Activated T-helper 1 cell treated with anti-CD3 and anti-CD28 coated beads, Interleukin-2, amount 50 U/mL, for 16 hours (primary cell): ENCODE measurements at places on chromosomes 7 and 10.

- DNase-seq = no peak
Measured at GRCh38 chr10:79070606-79071395, 2.0 kb downstream of the ZMIZ1 start.

GRCh38 chr7:116101704-116102103 lies 71.1 kb upstream of the TFEC start:
- DNase-seq = no peak

DNA sequence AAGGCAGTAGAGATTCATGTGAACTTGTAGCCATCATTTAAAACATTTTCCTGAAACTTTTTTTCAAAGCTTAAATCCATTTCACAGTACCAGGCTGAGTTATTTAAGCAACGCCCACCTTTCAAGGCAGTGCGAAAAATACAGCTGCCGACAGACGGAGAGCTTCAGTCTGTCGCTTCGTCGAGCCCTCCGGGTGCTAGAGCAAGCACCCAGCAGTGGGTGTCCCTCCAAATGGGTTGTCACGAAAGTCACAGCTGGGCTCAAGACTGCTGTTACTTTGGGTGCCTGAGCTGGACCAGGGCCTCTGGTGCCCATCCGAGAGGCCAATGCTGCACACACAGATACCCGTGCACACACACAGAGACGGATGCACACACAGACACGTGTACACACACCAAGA lies 135.6 kb downstream of the TCERG1L start:
- no peak for DNase-seq

GRCh38 chr10:97991871-97992270 lies 38.5 kb downstream of the CRTAC1 start:
- no peak for DNase-seq

GRCh38 chr7:5677538-5678294 lies 103.7 kb downstream of the RNF216 start:
- no peak for DNase-seq

- no peak for DNase-seq
Measured at GRCh38 chr7:151900986-151901621, 24.2 kb upstream of the PRKAG2 start.

DNA sequence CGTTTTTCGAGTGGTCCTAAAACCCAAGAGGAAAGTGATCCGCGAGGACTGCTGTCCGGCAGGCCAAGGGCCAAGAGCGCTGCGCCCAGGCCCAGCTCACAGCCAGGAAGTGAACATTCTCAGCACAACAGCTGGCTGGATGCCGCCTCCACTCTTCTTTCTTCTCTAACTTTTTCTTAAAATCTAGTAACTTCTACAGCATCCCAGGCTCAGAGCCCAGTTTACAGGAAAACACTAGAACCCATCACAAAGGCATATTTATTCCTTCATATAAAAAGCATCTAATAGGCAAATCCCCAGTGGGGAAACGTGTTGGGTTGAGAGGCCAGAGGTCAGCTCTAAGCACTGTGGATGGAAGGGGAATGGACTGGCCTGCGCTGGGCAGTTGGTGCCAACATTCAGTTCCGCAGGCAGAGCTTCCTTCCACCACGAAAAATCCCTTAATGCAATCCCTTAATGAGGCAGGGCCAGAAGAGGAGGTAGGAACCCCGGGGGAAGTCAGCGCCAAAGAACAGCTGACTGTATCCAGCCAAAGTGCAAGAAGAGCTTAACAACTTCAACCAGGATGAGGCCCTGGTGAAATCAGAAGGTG lies 74.8 kb downstream of the ZRANB1 start:
- no peak for DNase-seq

GRCh38 chr10:35638101-35638500 lies 4.0 kb downstream of the FZD8 start:
- DNase-seq = no peak

DNA sequence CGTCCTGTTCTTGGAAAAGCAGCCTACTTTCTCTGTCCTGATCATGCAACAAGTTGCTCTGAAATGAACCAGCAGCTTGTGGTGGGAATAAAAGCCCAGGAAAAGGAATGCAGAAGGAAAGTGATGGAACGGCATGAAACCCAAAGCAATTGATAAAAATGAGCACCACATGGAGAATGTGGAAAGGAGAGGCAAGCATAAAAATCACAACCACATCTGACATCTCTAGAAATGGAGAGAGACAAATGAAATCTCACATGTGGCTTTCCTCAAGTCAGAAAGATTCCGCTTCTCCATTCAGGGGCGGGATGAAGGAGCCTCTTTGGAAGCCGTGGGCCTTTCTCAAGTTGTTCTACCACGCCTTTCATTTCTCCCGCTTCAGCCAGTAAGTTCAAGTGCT lies 631.7 kb upstream of the GALNT17 start:
- no peak for DNase-seq

DNA sequence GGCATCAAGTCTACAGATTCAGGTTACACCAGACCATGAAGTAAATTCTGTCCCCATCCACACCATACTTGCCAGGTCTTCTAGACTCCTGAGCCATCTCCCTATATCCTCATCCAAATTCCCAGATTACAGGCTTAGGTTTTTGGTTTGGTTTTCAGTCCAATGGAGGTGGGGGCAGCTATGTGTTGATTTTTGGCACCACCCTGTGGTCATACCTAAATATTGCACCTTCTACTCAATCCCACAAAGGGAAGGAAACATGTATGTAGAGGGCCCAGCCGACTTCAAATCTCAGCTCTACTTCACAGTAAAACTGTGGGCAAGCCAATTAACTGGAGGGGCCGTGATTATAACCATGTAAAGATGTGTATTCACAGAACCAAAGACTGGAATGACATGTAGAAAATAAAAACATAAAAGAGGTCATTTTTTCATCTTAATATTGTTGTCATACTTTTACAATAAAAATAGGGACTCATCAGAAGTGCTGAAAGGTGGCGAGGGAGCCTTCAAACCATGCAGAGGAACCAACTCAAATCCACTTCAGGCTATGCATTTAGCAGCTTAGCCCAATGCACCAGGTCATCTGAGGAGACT lies 19.8 kb downstream of the ERCC6 start:
- DNase-seq = no peak

GRCh38 chr10:7000061-7000460 lies 410.8 kb downstream of the SFMBT2 start:
- DNase-seq = no peak

DNA sequence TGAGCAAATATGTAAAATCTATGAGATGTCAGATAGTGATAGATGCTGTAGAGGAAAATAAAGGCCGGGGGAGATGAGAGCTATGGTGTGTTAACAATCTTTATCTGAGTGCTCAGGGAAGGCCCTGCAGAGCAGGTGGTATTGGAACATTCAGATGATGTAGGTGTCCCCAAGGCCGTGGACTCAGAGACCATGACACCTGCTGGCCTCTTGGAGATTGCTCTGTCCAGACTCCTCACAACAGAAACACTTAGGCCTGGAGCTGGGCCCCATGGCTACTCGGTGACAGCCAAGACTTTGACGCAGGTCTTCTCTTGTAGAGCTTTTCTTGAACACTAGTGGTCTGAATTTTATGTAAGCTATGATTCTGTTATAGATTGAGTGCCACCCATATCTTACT lies 13.3 kb downstream of the AKR1E2 start:
- DNase-seq = no peak

GRCh38 chr7:132779164-132779563 lies 202.9 kb upstream of the PLXNA4 start:
- DNase-seq = no peak

GRCh38 chr10:51241461-51241860 lies 167.2 kb downstream of the PRKG1 start:
- no peak for DNase-seq

DNA sequence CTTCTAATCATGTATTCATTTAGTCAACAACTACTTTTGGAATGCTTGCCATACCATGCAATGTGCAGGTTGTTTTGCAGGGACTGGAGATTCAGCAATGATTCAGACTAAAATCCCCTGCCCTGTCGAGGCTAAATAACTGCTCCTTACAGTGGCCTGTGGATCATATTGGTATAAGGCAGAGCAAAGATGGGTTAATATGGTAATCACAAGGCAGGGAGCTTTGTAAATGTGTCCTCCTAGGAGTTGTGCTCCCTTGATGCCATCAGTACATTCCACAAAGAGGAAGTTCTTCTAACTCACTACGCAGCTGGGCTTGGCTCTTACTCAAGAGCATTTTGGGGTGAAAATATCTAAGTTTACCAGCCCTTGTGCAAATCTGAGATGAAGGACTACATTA lies 614 bp upstream of the IFIT2 start:
- no peak for DNase-seq

- no peak for DNase-seq
Measured at GRCh38 chr10:17668435-17669184, 24.7 kb downstream of the STAM start.

GRCh38 chr7:143280566-143280965 lies 4.2 kb upstream of the TMEM139 start:
- DNase-seq = no peak

GRCh38 chr10:90589825-90590224 lies 268.0 kb downstream of the HTR7 start:
- DNase-seq = no peak

GRCh38 chr10:47256751-47257336 lies 43.2 kb upstream of the GDF10 start:
- DNase-seq = no peak

DNA sequence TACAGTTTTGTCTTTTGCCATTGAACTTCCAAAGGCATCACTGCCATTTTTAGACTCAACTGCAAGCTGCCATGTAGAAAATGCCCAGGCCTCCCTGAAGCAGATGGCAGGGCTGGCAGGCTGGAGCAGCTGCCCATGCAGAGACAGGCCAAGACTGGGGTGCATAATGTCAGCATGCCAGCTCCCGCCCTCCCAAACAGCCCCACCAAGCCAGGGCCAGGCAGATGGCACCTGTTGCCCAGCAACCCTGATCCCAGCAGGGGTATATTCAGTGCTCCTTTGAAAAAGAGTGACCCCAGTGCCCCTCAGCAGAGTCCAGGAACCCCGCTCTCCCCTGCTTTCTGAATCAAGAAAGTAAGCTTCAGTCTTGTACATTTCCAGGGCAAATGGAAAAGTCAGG lies 32.6 kb downstream of the VSTM4 start:
- no peak for DNase-seq

DNA sequence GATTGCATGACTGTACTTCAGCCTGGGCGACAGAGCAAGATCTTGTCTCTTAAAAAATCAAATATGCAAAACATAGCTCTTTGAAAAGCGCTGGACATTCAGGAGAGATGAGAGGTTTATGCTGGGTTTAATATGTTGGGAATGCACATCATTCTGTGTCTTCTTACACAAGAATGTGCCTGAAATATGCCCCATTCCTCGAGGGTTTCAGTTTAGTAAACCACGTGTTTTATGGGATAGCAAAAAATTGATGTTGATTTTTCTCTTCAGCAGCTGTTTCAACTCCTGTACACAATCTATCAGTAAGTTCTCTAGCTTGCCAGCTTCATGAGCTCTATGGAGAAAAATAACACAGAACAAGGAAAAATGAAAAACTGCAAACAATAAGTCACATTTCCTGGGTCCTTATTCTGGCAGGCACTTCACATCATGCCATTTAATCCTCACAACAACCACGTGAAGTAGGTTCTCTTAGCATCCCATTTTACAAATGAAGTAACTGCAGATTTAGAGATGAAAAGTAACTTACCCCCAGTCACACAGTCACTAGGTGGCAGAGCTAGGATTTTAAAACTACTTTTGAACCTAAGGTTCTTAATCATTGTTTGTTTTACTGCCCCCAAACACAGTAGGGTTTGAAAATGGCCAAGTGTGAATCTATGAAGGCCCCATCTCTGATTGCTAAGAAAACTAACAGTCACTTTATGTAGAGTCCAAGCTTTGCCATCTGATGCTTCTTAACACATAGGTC lies 423.6 kb downstream of the PHTF2 start:
- DNase-seq = no peak

- no peak for DNase-seq
Measured at GRCh38 chr7:40758590-40758989, 623.8 kb downstream of the SUGCT start.

GRCh38 chr7:19725770-19726169 lies 16.9 kb upstream of the POLR1F start:
- no peak for DNase-seq

DNA sequence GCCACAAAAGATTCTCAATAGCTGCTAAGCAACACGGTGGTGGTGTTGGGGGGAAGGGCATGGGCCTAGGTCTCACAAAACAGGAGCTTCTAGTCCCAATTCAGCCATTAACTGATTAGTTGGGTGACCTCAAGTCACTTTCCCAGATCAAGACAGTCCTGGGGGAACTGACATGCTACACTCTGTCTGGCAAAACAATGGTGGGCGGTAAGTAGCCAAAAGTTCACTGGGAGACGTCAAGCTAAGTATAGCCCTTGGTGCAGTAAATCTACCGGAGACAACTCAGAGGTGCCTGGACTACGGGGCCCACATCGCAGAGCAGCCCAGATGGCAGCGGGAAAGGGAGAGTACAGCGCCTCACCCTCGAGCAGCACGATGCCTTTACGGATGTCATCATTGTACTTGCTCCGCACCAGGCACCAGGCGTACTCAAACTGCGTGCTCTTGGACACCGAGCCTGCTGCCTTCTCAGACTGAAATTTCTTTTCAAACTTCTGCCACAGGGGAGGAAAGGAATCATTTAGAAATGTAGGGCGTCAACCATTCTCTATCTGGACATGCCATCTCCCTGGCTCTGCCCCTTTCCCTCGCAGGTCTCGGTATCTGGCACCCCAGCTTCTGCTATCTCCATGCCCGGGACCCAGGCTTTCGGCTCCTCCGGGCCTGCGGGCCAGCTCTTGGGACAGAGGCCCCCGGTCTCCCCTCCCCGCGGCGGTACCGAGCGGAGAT lies 1.1 kb downstream of the FIS1 start:
- DNase-seq = no peak

DNA sequence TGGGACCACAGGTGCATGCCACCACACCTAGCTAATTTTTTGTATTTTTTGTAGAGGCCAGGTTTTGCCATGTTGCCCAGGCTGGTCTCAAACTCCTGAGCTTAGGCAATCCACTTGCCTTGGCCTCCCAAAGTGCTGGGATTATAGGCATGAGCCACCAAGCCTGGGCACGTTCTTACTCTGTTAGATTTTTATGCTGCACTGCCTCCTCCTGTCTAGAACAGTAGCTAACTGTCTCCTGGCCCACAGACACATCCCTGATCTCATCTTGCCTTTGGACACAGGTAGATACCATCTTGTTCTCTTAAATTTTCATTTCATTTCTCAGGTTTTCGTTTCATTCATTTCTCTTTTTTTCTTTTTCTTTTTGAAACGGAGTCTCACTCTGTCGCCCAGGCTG lies 41.1 kb downstream of the BLVRA start:
- DNase-seq = no peak

- no peak for DNase-seq
Measured at GRCh38 chr7:20246236-20246635, 29.1 kb upstream of the MACC1 start.

DNA sequence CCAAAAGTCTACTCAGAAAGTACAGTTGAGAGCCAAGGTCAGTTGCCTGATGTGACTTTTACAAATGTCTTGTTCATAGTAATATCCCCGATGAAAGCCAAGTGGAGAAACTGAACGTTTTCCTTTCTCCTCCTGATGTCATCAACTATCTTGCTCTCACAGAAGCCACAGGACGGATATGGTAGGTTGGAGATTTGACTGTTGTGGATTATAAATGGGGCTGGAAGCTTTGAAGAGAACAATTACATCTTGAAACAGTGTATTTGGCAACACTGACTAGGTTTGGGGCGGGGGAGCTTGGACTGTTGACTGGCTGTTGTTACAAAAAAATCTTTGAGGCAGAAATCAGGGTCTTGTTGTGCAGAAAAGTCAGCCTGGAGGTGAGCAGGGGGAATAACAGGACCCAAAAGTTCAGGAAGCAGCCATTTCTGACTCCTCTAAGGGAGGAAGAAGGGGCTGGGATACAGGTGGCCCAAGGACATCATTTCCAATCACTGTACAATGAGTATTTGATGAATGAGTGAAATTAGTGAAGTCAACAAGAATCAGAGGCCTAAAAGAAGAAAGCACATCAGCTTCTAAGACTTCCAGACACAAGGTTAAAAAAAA lies 24.3 kb downstream of the PLEKHS1 start:
- DNase-seq = no peak
